NCI-H1930 (cell line): ENCODE measurements at places on chromosomes 6 and 20.

DNA sequence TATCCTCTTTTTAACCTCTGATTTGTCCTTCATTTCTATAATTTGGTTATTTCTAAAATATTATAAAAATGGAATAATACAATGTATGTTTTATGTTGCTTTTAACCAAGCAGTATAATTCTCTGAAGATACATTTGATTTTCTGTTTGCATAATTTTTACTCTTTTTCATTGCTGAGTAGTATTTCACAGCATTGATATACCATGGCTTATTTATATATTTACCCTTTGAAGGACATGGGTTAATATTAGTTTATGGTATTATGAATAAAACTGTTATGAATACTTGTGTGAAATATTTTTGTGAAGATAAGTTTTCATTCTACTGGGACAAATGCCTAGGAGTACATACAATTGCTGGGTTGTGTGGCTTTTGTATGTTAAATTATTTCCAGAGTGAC lies 748.6 kb downstream of the TENT5A start:
- no peak for DNase-seq

DNA sequence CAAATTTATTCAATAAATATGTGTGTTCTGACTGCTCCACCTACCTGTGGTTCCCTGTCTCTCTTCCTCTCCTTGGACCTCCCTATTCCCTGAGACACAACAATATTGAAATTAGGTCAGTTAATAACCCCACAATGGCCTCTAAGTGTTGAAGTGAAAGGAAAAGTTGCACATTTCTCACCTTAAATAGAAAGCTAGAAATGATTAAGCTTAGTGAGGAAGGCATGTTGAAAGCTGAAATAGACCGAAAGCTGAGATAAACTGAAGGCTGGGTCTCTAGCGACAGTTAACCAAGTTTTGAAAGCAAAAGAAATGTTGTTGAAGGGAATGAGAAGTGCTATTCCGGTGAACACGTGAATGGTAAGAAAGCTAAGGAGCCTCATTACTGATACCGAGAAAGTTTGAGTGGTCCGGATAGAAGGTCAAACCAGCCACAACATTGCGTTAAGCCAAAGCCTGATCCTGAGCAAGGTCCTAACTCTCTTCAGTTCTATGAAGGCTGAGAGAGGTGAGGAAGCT lies 34.1 kb downstream of the UST start:
- DNase-seq: no peak

GRCh38 chr6:144244688-144245087 lies 40.4 kb upstream of the UTRN start:
- no peak for DNase-seq

GRCh38 chr20:35134472-35134871 lies 12.7 kb downstream of the EDEM2 start:
- no peak for DNase-seq

DNA sequence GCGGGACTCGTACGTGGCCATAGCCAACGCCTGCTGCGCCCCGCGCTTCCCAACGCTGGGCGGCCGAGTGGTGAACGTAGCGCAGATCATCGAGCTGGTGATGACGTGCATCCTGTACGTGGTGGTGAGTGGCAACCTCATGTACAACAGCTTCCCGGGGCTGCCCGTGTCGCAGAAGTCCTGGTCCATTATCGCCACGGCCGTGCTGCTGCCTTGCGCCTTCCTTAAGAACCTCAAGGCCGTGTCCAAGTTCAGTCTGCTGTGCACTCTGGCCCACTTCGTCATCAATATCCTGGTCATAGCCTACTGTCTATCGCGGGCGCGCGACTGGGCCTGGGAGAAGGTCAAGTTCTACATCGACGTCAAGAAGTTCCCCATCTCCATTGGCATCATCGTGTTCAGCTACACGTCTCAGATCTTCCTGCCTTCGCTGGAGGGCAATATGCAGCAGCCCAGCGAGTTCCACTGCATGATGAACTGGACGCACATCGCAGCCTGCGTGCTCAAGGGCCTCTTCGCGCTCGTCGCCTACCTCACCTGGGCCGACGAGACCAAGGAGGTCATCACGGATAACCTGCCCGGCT lies 3.4 kb downstream of the SLC32A1 start:
- no peak for DNase-seq

GRCh38 chr20:51206032-51206662 lies 183.2 kb upstream of the KCNG1 start:
- DNase-seq: no peak
